AG08395 (cell line): ENCODE measurements at places on chromosomes 12 and 14.

- no peak for DNase-seq
Observed at GRCh38 chr12:132700212-132700822, 10.3 kb upstream of the PGAM5 start.

- DNase-seq: no peak
Observed at GRCh38 chr12:105109465-105110212, 2.1 kb downstream of the WASHC4 start.

DNA sequence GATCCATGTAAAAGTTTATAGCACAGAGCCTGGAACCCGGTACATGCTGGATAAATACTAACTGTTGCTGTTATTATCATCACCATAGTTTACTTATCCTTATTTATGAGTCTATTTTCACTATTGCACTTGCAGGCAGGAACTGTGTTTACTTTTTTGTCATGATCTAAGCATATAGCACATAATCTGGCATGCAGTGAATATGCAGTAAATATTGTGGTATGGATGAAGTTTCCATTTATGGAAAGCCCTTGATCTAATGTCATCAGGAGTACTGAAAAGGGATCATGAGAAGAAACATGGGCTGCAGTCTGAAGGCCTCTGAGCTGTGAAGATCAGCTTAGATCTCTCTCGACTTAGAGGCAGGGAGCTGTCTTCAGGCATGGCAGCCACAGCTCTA is 91.6 kb downstream of the KCNK13 start:
- DNase-seq: no peak

DNA sequence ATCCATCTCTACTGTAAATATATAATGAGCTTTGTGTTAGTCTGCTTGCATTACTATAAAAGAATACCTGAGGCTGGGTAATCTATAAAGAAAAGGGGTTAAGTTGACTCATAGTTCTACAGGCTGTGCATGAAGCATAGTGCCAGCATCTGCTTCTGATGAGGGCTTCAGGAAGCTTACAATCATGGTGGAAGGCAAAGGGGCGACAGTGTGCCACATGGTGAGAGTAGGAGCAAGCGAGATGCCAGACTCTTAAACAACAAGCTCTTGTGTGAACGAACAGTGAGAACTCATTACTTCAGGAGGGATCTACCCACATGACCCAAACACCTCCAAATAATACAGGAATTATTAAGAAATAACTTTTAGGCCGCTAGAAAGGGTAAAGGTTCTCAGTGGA is 28.1 kb downstream of the APOBEC1 start:
- DNase-seq: no peak

DNA sequence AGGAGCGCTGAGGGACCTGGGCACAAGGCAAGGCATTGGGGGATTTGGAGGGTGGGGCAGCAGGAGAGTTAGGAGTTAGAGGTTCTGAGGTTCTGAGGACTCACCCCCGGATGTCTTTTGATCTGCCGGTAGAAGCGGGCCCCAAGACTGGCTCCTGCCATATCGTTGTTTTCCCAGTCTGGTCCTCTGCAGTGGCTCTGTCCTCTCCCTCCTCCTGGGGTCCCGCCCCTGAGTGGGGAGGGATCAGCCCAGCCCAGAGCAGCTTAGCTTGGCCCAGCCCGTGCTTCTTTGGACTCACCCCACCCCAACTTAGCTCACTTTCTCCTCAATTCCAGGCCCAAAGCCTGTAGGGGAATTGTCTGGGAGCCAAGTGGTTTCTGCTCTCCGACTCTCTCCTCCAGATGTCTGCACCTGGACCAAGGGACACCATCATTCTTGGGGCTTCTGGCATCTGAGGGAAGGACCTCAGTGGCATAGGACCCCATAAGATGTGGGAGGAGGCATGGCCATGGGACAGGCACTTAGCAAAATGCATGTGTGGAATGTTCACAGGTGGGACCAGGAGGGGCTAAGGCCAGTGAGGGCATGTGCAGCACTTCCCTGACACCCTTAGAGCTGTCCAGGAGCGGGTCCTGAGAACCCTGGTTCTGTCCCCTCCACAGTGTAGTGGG is 7.5 kb downstream of the SHMT2 start:
- no peak for DNase-seq

DNA sequence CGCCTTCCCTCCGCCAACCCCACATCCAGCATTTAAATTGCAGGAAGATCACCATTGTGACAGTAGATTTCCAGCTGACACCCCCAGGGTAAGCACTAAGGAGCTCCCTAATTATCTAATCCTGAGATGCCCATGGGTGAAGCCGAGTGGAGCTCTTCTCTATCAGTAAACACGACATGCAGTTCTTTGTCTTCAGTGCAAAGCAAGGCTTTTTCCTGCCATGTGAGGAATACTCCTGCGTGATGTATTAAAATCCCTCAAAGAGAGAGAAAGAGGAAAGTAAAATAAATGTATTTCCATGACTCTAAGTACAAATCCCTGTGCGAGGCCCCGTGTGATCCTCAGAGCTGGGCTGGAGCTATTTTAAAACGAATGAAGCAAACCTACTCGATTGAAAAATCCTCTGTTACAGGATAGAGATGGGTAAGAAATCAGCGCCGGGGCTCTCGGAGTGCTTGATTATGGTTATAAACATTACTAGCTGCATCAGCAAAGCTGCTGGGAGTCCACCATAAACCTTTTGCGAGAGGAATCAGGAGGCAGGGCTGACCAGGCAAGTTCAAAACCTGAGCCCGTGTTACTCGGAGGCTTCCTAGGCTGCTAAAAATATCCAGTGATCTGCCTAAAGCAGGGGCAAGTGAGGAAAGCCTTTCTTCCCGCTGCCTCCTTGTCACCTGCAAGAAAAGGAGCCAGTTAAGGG is 61.5 kb downstream of the MAP1LC3B2 start:
- no peak for DNase-seq
